Left lung (tissue), 14 donors: ENCODE measurements at places on chromosomes 16 and 17. TPM values are rescaled to one million over a fixed set of nuclear protein-coding genes. Genes with fewer than 3 reads are reported as not detected.

Gene PIPOX
- 1.1 TPM for total RNA-seq

Gene KRTAP9-2
- not detected for total RNA-seq

Gene PRSS27
- total RNA-seq: 0.70 TPM

Gene SMARCD2
- 82.5 TPM for total RNA-seq

Gene C16orf54
- total RNA-seq: 3.3 TPM

Gene KRTAP4-9
- total RNA-seq: not detected
